ENCODE measurements at places on chromosomes 3 and 15. TPM values are rescaled to one million over a fixed set of nuclear protein-coding genes. Genes with fewer than 3 reads are reported as not detected.

PLA2G4D gene
- 0.16 TPM for total RNA-seq

REC114 gene
- total RNA-seq = 28.7 TPM

IRAK2 gene
- 3.7 TPM for total RNA-seq

- no peak for DNase-seq
- no peaks in the 10 kb centered on the region for H3K4me1 ChIP-seq
- no peaks in the 10 kb centered on the region for H3K27me3 ChIP-seq
- H3K4me3 ChIP-seq = no peak overlapping the region
- H3K27ac ChIP-seq = no peak overlapping the region
- no peaks in the 10 kb centered on the region for H3K36me3 ChIP-seq
Measured at GRCh38 chr15:40776537-40777141, 6.9 kb downstream of the C15orf62 start.

GRCh38 chr15:101496198-101496986, 6.9 kb upstream of the PCSK6 start:
- DNase-seq = no peak
- no peaks in the 10 kb centered on the region for H3K36me3 ChIP-seq
- no peak overlapping the region for H3K27ac ChIP-seq

DNA sequence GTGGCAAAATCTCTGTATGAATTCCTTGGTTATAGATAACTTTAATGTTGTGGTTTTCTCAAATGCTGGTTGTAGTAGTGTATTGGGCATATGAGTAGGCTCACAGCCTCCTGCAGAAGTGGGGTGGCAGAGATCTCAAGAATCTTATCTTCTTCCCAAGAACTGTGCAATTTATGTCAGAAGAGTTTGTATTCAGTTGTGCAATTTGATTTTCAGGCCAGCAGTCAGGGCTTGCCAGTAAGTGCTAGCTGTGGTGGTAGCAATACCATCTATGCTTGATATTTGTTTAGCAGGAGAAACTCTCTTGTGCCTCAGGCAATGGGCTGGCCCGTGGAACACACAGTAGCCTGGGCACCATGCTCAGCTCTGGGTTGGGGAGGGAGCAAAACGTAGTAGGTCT, 58.4 kb upstream of the GOLIM4 start:
- DNase-seq = no peak
- no peaks in the 10 kb centered on the region for H3K36me3 ChIP-seq
- no peaks in the 10 kb centered on the region for H3K4me1 ChIP-seq
- no peak overlapping the region for H3K4me3 ChIP-seq

DNA sequence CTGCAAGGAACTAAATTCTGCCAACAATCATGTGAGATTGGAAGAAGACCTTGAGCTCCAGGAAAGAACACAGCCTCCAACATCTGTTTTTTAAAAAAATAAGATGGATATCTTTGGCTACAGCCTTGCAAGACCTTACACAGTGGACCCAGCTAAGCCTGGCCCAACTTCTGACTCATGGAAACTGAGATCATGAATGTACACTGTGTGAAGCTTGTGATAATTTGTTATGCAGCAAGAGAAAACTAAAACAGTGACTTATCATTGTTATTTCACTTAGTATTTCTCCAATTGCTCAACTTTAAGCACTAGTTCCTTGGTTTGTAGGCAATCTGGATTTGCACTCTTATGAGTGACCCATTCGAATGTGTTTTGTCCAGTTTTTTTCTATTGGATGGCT, 29.3 kb downstream of the SHQ1 start:
- no peak overlapping the region for H3K4me3 ChIP-seq
- no peaks in the 10 kb centered on the region for H3K36me3 ChIP-seq
- peaks cover 18% of the 10 kb centered on the region for H3K4me1 ChIP-seq
- DNase-seq = no peak

- H3K27ac ChIP-seq = no peak overlapping the region
- no peak overlapping the region for H3K4me3 ChIP-seq
- no peak for DNase-seq
- no peaks in the 10 kb centered on the region for H3K4me1 ChIP-seq
- no peaks in the 10 kb centered on the region for H3K27me3 ChIP-seq
Measured at GRCh38 chr3:3068358-3068881, 41.8 kb downstream of the IL5RA start.

- H3K36me3 ChIP-seq = no peaks in the 10 kb centered on the region
- H3K4me1 ChIP-seq = no peaks in the 10 kb centered on the region
Measured at GRCh38 chr15:47721676-47722075, 4.4 kb downstream of the SEMA6D start.

All from testis (tissue), 5 donors.